Activated gamma-delta T cell treated with anti-CD3 and anti-CD28 coated beads, Interleukin-2, amount 50 U/mL, for 16 hours (primary cell): ENCODE measurements at places on chromosomes 13 and 19.

DNA sequence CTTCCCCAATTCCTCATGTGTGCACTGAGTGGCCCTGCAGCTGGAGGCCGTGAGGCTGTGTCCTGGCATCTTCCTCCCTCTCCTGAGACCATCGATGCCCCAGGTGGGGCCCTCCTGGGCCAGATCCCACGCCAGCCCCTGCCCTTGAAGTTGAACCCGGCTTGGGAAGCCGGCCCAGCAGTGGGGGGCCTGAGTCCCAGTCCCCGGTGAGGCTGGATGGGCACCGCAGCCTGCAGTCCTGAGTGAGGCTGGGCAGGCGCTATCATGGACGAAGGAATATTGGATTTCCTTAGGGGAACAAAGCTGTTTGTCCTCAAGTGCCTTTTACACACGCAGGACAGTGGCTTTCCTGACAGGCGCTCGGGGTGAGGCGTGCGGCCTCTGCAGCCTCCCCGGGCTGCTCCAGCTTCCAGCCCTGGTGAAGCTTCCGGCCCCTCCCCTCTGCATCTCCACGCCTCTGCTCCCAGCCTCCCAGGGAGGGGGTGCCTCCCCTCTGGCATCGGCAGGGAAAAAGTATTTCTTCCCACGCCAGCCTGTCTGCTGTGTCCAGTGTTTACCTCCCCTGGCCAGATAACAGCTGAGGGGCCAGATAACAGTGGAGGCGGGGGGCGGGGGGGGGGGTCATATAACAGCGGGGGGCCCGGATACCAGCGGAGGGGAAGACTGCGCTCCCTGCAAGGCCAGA lies 159.5 kb downstream of the KDM4B start:
- DNase-seq, result no peak

- no peak for DNase-seq
These were observed 10.2 kb downstream of the DPP9 start for GRCh38 chr19:4713384-4713951.

DNA sequence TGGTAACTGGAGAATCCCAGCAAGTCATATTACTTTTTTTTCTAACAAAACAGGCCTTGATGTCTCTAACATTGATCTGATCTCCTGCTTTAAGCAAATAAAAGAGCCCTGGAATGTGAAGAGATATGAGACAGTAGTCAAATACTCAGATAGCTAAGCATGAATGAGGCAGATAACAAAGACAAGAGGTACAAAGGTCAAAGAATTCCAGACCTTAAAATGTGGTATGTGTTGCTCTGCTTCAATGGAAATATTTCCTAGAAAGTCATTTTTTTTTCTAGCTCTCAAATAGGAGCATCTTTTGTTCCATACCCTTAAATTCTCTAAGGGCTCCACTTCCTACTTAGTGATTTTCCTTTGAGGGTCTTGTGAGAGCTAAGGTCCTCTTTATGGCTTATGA lies 54.6 kb downstream of the ZNF254 start:
- DNase-seq, result no peak

- DNase-seq, result no peak
These were observed 124.8 kb downstream of the DCLK1 start for GRCh38 chr13:36006347-36006746.

DNA sequence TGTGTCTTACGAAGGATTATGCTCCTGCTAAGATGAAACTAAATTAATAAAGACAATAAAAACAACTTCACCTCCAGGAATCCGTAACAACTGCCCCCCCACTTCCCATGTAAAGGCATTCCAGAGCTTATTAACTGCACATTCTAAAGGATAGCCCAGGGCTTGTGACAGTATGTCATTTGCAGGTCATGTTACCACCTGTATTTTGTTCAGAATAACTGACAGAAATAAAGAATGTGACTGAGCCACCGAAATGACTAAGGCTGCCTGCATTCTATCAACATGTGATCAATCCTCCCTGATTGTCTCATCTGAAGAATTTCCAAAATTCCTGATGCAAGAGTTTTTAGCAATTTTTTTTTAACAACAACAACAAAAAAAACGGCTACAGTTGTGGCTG lies 117.2 kb downstream of the MIPEP start:
- DNase-seq, result no peak

DNA sequence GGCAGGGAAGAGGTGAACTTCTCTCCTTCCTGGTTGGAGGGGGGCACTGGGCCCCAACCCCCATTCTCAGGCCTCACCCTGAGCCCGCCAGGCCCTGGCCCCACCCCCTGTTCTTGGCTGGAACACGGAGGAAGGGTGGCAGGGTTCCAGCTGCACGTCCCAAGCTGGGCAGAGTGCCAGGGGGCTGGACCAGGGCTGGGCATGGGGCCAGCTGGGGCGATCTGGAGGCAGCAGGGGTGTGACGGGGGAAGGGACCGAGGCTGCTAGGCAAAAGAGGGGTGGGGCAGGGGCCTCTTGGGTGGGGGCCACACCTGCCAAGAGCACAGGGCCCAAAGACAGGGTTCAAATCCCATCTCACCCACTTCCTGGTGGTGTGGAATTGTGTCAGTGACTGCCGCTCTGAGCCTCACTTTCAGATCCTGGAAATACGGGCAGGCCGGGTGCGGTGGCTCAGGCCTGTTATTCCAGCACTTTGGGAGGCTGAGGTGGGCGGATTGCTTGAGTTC lies 2.2 kb downstream of the HIF3A start:
- no peak for DNase-seq

GRCh38 chr13:114244637-114245036 lies 9.9 kb downstream of the CDC16 start:
- DNase-seq, result no peak

- no peak for DNase-seq
These were observed 116.5 kb upstream of the FBXL3 start for GRCh38 chr13:77143431-77143830.

DNA sequence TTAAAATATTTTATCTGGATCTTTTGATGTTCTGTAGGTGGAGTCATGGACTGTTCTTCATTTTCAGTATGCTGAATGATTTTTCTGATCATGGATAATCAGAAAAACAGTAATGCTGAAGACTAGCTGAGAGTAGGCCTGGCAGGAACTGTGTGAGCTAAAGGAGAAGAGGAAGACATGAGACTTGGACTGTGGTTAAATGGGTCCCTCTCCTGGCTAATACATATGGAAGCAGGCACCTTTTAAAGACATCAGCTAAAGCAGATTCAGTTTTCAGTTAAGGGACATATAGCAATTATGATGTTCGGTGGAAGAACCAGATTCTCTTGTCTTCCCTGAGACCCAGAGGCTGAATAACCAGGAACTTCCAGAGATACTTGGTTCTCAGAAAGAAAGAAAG lies 169.4 kb downstream of the OLFM4 start:
- no peak for DNase-seq

GRCh38 chr13:46759846-46760245 lies 37.1 kb downstream of the ESD start:
- DNase-seq, result no peak

DNA sequence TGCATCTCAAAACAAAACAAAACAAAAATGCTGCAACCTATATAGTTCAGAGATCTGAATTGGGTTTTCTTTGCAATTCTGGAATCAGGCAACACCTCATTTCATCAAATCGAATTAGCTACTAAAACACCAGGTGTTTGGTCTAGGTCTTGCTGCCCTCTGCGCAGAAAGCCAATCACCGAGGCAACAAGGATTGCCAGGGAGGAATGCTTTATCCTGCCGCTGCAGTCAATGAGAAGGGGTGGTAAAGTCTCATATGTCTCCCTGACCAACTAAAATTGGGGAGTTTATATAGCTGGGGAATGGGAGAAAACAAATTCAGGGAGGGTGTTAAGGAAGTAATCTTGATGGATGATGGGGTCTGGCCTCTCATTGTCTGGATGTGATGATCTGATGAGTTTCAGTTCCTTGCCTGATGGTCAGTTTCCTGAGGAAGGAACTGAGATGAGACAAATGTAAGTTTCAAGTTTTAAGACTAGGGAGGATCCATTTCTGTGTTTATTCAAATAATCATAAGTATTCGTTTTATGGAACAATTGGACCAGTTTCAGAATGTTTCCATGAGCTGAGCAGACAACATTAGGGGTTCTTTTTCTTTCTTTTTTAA lies 5.0 kb upstream of the YJU2 start:
- DNase-seq, result no peak

- no peak for DNase-seq
These were observed 1229.0 kb downstream of the PCDH9 start for GRCh38 chr13:66001140-66001539.

DNA sequence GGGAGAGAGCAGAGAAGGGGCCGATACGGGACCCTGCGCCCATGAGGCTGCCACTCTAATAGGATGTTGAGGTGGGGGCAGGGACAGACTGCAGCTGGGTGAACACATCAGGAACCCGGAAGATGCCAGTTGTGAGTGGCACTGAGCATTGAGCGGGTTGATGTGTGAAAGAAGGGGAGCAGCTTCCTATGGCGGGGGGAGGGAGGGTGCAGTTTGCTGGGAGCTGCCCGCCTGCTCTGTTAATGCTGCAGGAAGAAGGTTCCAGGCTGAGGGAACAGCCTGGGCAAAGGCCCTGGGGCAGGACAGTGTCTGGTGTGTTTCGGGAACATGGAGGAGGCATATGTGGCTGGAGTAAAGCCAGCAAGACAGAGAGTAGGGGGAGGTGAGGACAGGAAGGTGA lies 29.8 kb downstream of the DNM2 start:
- DNase-seq, result no peak

DNA sequence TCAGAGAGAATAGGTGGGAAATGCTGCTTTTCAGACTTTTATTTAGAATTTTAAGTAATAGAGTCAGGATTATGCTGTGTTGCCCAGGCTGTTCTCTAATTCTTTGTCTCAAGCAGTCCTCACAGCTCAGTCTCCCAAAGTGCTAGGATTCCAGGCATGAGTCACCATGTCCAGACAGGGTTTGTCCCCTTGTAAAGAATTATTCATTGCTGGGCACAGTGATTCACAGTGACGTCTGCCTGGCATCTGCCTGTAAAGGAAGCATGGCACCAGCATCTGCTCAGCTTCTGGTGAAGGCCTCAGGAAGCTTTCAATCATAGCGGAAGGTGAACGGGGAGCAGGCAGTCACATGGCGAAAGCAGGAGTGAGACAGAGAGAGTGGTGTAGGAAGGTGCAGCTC lies 17.7 kb downstream of the ZNF763 start:
- no peak for DNase-seq
